Osteoblast (primary cell): ENCODE measurements at places on chromosomes 13 and 19. TPM values are rescaled to one million over a fixed set of nuclear protein-coding genes. Genes with fewer than 3 reads are reported as not detected.
A peak's percentile ranks its signal among the peaks of the same experiment; 100 is the strongest.

The AXL gene
- total RNA-seq, result 355 and 368 TPM in 2 replicates

The KIR2DL1 gene
- not detected in 2 replicates for total RNA-seq

The PNMA8B gene
- 0.72 and 1.2 TPM in 2 replicates for total RNA-seq

DNA sequence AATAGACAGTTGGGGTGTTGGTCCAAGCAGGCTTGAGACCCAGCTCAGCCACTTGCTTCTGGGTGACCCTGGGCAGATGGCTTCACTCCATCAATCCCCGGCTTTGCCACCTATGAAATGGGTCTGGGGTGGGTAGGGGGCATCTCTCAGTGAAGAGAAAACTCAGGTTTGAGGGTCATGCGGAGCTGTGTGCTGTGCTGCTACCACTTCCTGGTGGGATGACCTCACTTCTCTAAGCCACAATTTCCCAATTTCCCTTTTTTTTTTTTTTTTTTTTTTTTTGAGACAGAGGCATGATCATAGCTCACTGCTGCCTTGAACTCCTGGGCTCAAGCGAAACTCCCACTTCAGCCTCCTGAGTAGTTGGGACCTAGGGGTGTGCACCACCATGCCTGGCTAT lies 4.6 kb upstream of the PLAUR start:
- no peak for DNase-seq

GRCh38 chr13:28710161-28710560 lies 8.6 kb downstream of the SLC46A3 start:
- no peak for DNase-seq

The ITGBL1 gene
- 360 and 398 TPM in 2 replicates for total RNA-seq

- DNase-seq, result peak; percentile 88
These were observed at the start of gene SLC5A5 for GRCh38 chr19:17871878-17872250. Gene SLC5A5, plus strand, starts transcription at chr19:17871945. Its CDS starts 375 bp downstream, at chr19:17872320.

The PABPC3 gene
- total RNA-seq, result under 0.01 and 0.29 TPM in 2 replicates
